ENCODE measurements at places on chromosomes 16 and 17.

DNA sequence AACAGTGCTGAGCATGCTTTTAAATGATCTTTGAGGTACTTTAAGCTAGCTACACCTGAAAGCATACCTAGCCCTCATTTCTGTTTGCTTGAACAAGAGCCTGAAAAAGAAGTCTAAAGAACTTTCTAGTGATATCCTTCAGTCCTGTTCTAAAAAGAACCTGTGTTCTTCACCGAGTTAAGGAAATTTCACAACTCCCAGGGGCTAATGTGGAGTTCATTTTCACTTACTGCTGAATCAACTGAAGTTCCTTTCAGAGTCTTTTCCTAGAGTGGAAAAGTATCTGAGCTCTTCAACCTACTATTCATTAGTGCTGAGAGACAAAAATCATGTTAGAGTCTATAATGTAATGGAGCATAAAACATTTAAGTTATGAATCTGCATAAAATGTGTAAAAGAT, 66.9 kb downstream of the CHD9 start:
- no peak for DNase-seq

GRCh38 chr17:73594598-73594997, 49.6 kb downstream of the SDK2 start:
- DNase-seq = no peak

DNA sequence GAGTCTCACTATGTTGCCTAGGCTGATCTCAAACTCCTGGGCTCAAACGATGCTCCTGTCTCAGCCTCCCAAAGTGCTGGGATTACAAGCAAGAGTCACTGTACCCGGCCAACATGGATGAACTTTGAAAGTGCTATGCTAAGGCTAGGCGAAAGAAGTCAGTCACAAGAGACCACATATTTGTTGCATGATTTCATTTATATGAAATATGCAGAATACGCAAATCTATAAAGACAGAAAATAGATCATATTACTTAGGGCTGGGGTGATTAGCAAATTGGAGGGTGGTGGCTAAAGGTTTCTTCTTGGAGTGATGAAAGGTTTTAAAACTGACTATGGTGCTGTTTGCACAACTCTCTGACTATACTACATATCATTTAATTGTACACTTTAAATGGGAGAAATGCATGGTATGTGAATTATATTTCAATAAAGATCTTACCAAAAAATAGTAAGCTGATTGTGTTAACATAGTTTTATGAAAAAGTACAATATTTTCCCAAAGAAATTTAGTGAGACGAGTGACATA, 1.2 kb upstream of the FLYWCH1 start:
- DNase-seq = no peak

- DNase-seq = no peak
These were observed 19.9 kb upstream of the PLLP start for GRCh38 chr16:57304169-57305061.

DNA sequence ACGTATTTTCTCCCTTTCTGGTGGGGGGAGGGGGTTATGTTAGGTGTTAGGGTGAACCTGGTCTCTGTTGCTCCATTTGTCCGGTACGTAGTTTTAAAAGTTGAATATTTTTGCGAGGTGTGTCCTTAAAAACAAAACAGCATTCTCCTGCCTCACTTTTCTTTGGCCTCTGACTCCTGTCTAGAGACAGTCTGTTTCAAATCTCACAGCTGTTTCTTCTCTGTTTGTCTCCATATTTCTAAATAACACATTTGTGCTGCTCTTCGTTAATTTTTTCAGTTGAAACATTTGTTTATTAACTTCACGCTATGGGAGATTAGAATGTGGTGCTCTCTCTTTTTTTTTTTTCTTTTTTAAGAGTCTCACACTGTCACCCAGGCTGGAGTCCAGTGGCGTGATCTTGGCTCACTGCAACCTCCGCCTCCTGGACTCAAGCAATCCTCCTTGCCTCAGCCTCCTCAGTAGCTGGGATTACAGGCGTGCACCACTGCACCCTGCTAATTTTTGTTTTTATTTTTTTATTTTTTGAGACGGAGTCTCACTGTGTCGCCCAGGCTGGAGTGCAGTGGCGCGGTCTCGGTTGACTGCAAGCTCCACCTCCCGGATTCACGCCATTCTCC, 31.7 kb downstream of the RPA1 start:
- no peak for DNase-seq

DNA sequence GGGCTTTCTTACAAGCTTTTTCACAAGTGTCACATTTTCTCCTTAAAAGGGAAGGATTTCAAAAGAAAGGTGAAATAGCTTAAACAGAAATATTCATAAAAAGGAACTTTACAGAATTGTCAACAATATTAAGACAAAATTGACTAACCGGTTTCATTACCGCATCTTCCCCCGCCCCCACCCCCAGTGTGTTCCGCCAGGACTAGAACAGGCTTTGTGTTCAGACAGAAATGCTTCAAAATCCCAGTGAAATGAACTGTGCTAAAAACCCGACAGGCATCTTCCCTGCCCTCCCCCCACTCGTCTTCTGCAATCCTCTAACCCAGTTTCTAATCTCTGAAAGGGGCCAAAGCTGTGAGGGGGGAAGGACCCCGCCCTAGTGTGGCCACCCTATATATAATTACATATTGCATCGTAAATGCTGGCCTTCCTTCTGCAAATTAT, 990 bp upstream of the ROGDI start:
- DNase-seq = no peak

- DNase-seq = no peak
These were observed at the start of gene MT1G for GRCh38 chr16:56667581-56668571. Gene MT1G, minus strand, starts transcription at chr16:56668065. Its CDS starts 72 bp downstream, at chr16:56667993.

DNA sequence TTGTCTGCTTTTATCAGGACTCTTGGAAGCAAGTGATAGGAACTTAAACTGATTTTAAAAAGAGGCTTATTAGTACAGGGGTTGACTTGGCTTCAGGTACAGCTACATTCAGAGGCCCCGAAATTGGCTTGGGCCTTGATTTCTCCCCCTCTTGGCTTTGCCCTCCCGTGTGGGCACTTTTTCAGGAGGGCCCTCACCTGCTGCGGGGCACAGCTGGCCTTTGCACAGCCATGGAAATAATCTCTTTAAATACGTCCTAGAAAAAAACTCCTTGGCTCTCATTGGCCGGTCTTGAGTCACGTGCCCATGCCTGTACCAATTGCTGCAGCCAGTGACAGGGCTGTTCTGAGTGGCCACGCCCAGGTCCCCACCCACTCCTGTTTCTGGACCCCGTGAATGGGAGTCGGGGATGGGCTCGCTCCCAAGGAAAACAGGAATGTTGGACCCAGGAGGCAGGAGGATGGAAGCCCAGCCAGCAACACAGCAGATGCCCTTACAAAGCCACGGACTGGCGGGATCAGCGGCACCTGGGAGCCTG, 15.0 kb downstream of the CA5A start:
- no peak for DNase-seq

GRCh38 chr17:40909755-40910154, 24.7 kb upstream of the KRT20 start:
- DNase-seq = no peak

GRCh38 chr16:15899538-15900100, 11.2 kb upstream of the CEP20 start:
- no peak for DNase-seq

DNA sequence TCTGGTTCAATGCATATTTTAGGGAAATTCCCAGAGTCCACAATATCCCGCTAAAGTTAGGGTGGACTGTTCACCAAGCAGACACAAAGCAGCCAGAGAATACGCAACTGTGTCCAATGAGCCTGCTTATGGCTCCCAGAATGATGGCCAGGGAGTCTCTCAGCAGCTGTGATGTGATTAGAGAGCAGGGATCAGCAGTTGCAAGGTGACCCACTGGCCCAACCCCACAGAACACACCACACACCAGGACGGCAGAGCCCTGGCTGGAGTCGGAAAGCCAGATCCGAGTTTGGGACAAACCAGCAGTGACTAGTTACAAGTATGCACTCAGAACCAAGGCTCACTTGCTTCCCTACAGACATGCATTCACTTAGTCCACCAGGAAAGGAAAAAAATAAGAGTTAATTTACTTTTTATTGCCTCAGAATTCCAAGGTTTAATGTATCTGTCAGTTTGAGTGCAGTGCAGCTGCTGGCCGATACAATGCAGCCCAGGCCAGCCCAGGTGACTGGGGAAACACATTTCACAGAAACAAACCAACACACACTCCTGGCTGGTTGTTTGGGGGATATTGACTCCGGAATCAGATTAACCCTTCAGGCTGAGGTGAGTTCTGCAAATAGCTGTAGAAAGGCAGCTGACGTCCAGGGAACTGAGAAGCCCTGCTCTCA, 121.7 kb downstream of the HIC1 start:
- DNase-seq = no peak

- DNase-seq = no peak
These were observed 13.3 kb upstream of the SDK2 start for GRCh38 chr17:73657473-73658116.

GRCh38 chr16:67499106-67499505, 15.8 kb upstream of the AGRP start:
- DNase-seq = no peak

- DNase-seq = peak; percentile 81
These were observed 15.0 kb upstream of the CPD start for GRCh38 chr17:30363715-30364202.

- no peak for DNase-seq
These were observed 6.9 kb downstream of the TBX6 start for GRCh38 chr16:30084816-30085159.

DNA sequence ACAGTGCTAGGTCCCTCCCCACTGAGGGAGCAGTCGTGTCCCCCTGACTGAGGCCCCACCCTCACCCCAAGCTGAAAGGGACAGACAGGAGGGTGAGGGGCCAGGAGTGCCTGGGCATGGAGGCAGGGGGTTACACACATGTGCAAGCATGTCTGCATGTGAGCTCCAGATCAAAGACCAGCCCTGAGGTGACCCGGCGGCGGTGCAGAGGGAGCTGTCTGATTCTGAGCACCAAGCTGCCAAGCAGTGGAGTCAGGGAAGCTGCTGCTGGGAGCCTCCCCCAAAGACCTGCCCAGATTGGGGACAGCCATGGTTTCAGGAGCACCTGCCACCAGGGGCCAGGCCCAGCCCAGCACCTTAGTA, 5.5 kb downstream of the DLX3 start:
- DNase-seq = no peak

DNA sequence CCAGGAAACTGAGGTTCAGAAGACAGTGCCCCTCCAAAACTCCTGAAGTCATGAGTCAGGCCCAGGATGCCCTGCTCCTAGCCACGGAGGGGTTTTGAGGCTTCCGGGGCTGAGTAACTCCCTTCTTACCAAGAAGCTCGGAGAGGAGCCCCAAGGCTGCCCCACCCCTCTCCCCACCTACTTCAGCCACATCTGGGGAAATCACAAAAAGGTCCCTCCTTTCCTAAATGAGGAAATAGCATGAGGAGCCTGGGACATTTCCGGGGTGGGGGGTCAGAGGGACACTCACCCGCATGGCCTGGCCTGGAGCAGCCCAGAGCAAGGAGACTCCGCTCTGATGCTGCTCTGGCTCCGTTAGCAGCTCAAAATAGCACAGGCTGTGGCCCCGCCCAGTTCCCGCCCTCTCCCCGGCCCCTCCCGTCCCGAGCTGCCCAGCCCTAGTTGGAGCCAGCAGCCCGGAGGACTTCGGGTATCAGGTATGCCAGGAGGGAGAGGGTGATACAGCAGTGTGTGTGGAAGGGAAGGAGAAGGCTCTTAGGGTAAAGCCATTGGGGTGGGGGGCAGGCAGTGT, 40.1 kb downstream of the MYO18A start:
- DNase-seq = peak; percentile 77

GRCh38 chr17:54900457-54901229, at the start of gene TOM1L1:
Gene TOM1L1, plus strand, starts transcription at chr17:54900852. Its CDS starts 14 bp downstream, at chr17:54900866.
- no peak for DNase-seq

DNA sequence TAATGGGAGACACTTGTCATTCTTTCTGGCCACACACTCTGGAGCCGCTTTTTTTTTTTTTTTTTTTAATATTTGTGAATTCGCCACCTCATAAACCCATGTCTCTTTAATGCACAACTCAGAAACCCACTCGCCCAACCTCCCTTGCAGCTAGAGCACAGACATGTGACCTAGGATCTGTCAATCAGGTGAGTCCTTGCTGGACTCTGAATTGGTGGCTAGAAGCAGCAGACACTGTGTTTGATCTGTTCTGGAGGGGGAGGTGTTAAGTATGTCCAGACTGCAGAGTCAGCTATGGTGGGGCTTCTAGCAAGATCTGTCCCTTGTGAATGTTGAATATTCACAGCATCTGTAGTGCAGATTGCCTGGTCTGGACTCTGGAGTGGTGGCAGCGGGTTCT, 112.1 kb downstream of the PRKCB start:
- no peak for DNase-seq

DNA sequence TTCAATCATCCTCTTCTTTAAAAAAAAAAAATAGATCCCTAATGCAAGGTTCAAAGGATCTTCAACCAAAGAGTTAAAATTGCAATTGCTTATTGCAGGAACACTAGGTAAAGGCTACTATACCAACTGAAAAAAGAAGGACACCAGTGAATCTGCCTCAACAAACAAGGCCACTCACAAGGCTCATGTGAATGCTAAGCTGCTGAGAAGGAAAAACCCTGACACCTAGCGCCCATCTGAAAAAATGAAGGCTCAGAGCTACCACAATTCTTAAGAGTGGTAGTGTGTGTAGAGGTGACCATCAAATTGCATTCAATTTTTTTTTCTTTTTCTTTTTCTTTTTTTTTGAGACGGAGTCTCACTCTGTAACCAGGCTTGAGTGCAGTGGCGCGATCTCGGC, 201.6 kb upstream of the C17orf78 start:
- no peak for DNase-seq

GRCh38 chr17:8710813-8711212, 33.8 kb downstream of the CCDC42 start:
- DNase-seq = no peak

- DNase-seq = no peak
These were observed 37.7 kb downstream of the PPM1D start for GRCh38 chr17:60637683-60638082.

DNA sequence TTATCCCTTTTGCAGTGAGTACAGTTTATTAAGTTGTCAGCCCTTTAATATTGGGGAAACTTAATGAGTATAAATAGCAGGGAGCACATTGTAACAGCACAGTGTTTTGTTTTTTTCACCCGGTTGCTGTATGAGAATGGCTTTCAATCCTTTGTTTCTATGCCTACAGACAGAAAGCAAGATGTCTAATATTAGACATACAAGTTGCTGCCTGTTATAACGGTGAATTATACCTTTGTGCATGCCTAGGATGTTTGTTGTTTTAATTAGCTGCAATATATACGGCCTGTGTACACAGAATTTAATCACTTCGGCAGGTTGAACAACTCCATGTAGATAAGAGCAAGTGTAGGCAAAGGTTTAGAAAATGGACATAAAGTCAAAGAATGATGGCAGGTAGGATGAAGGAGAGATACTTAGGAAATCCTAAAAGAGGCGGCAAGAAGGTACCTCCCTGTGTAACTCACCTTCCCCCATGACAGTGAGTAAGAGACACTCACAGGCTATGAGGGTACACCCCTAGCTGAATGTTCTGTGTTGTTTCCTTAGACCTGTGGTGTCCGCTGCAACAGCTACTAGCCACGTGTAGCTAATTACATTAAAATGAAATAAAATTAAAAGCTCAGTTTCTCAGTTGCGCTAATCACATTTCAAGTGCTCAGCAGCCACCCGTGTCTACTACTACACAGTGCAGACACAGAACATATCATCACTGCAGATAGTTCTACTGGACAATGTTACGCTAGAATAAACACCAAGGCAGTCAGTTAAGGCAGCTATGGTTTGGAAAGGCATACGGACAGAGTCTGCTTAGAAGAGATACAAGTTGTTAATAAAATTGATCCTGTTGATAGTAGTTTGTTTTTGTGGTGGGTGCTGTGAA, 10.9 kb downstream of the SLC7A6OS start:
- no peak for DNase-seq
